ENCODE measurements at places on chromosomes 3 and 15. TPM values are rescaled to one million over a fixed set of nuclear protein-coding genes. Genes with fewer than 3 reads are reported as not detected.

Gene MKRN2OS
- 0.95 TPM for total RNA-seq

DNA sequence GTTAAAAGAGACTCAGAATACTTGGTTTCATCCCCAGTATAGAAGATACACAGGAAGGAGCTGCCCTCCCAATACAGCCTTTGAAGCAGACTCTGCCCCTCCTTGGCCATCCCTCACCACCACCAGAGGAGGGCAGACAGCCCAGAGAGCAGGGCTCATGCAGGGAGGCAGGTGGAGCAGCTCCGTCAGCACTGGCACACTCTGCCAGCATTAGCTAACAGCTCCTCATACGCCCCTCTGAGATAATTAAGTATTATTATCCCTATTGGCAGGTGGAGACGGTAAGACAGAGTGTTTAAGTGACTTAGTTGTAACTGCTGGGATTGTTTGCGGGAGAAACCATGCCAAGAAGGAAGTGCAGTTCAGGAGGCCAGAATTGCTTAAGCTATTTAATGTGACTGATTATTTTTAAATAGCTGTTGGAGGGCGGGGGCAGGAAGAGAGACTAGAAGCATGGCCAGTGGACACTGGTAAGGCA, 434.0 kb downstream of the EPHB1 start:
- H3K4me3 ChIP-seq, result no peak overlapping the region
- H3K36me3 ChIP-seq, result no peaks in the 10 kb centered on the region
- H3K27ac ChIP-seq, result peak overlapping the region; percentile 79
- peak; percentile 93 for DNase-seq
- peaks cover 16% of the 10 kb centered on the region for H3K4me1 ChIP-seq

DNA sequence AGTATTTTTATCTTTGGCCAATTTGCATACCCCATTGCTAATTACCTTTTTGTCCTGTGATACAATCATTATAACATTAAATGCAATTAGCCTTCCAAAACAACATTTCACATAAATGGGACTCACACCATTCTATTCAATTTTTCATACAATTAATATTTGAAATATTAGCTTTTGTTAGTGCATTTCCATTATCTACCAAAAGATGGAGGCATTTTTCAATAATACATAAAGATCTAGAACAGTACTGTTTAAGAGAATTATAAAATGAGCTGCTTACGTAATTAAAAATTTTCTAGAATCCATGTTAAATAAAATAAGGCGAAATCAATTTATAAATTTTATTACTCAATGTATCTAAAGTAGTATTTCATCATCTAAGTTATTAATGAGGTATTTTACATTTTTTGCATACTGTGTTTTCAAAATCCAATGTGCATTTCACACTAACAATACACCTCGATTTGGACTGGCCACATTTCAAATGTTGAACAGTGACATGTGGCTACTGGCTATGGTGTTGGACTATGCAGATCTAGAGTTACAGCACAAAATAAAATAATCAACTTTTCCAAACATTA, 74.3 kb downstream of the TJP1 start:
- H3K27ac ChIP-seq, result no peak overlapping the region
- H3K4me3 ChIP-seq, result no peak overlapping the region
- H3K4me1 ChIP-seq, result no peaks in the 10 kb centered on the region
- peaks cover 6% of the 10 kb centered on the region for H3K36me3 ChIP-seq
- no peak for DNase-seq
- no peaks in the 10 kb centered on the region for H3K27me3 ChIP-seq

DNA sequence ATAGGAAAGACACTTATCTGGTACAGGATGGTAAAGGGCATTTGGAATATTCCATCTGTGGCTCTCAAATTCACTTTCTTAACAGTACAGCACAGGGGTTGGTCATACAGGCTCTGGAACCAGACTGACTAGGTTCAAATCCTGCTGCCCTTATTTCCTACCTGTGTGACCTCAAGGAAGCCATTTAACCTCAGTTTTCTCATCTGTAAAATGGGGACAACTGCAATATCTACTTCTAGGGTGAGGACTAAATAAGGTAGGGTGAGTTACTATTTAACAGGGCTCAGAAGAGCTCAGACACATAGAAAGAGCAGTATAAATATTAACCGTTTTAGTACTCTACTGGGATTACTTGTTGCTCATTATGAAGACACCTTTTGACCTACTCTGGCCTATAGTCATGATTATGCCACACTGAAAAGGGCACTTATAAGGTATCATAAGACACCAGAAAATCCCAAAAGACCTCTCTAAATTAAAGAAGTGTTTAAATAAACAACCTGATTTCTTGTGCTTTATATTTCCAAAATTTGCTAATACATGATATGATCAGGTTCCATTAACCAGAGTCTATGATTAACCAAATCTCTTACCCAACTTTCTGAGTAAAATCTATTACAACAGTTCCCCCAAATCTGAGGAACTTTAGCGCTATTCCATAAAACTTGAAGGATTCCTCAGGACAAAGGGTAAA, 6.5 kb downstream of the RFTN1 start:
- DNase-seq, result no peak
- peaks cover 42% of the 10 kb centered on the region for H3K4me1 ChIP-seq
- no peaks in the 10 kb centered on the region for H3K36me3 ChIP-seq
- no peak overlapping the region for H3K4me3 ChIP-seq

- no peaks in the 10 kb centered on the region for H3K4me1 ChIP-seq
- no peaks in the 10 kb centered on the region for H3K36me3 ChIP-seq
- no peak overlapping the region for H3K27ac ChIP-seq
These were observed 678.5 kb downstream of the NR2F2 start for GRCh38 chr15:97009031-97009431.

DNA sequence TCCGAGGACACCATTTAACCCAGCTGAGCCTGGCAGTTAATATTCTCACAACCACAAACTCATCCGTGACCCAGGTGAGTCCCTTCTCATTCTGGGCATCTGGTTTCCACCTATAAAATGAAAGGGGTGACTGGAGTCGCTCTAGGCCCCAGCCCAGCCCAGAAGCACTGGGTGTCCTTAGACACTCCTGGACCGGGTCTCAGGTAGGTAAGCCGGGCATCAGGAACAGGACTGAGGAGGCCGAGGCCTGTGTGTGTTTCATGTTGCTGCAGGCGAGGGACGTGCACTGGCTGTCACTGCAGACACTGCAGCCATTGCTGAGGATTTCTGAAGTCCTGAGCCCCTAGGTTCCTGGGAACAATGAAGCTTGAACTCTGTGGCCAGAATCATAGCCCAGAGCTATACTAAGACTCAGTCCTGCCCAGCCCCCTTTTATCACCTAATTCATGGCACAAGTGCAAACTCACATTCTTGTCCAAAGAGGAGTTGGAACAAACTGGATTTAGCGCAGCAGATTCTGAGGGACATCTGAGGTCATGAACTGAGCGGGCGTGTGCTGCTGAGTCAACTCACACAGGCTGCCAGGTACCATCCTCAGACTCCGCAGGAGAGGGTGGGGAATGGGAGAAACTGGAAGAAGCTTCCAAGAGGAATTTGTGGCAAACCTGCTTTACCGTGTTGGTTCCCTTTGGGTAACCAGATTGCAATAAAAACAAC, 184.9 kb downstream of the FAM43A start:
- no peaks in the 10 kb centered on the region for H3K27me3 ChIP-seq
- H3K4me1 ChIP-seq, result peaks cover 42% of the 10 kb centered on the region
- H3K36me3 ChIP-seq, result no peaks in the 10 kb centered on the region
- no peak for DNase-seq
- no peak overlapping the region for H3K4me3 ChIP-seq

GRCh38 chr15:65569728-65570127, 39.5 kb downstream of the HACD3 start:
- H3K27me3 ChIP-seq, result no peaks in the 10 kb centered on the region
- no peak for DNase-seq
- no peaks in the 10 kb centered on the region for H3K36me3 ChIP-seq
- H3K4me1 ChIP-seq, result no peaks in the 10 kb centered on the region

DNA sequence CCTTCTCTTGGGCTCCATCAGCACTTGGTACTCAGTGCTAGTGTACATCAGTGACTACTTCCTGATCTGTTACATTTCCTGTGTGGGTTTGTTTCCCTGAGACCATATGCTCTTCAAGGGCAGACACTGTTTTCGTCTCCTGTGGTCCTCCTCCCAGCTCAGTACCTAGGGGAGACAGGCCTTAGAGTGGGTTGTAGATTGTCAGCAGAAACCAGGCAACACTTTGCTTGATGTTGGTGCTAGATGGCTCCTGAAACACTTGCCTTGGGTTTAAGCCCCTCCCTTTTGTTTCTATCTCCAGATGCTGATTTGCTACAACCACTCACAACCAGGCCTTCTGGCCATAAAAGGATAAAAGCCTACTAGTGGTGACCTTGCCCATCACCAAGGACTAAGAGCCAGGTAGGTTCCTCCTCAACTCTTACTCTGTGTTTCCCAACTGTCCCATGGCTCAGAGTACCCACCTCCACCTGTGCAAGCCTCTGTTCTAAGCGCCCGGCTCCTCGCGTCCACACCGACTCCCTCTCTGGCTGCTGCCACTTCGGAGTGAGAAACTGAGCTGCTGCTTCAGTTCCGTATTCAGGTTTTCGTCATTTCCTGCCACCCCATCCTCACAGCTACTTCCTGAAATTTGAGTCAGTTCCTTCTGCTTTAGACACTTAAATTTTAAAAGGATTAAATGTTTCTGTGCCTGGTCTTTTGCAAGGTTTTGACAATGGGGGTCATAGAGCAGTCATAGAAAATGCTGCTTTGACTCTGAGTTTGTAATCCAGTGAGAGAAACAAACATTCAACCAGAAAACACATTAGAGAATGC, at the start of gene HCLS1:
Gene HCLS1, minus strand, starts transcription at position 548 of the 816 bp plus-strand sequence. CDS start 2,556 bp downstream, outside the sequence.
- DNase-seq, result peak; percentile 39
- no peaks in the 10 kb centered on the region for H3K27me3 ChIP-seq
- H3K4me1 ChIP-seq, result peaks cover 12% of the 10 kb centered on the region
- peaks cover 18% of the 10 kb centered on the region for H3K36me3 ChIP-seq
- peak within 1 kb of the TSS; percentile 14 for H3K4me3 ChIP-seq

- H3K4me1 ChIP-seq, result no peaks in the 10 kb centered on the region
- DNase-seq, result no peak
- no peaks in the 10 kb centered on the region for H3K36me3 ChIP-seq
- no peaks in the 10 kb centered on the region for H3K27me3 ChIP-seq
These were observed 38.1 kb upstream of the RASA2 start for GRCh38 chr3:141448606-141449220.
